DMS 273 treated with DMSO at 0.1 percent for 48 hours (cell line): ENCODE measurements at places on chromosomes 2 and 18.

DNA sequence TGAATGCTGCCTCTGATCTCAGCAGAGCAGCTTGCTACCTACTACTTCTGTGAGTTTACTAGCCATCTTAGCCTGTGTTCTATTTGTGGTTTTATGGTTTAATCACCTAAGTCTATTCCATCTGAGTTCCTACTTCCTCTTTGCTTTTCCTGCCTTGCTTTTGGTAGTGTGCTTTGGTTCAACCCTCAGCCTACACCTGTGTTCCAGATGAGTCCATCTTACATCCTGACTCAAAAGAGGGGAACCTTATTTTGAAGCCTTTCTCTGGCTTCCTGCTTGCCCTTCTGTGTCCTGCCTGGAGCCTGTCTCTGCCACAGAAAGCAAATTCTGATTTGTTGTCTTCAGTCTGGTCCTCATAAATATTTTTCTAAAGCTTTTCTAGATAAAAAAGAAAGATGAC, 530.3 kb upstream of the MEX3C start:
- DNase-seq: no peak

- DNase-seq: no peak
Measured at GRCh38 chr2:124692707-124693106, 667.6 kb downstream of the CNTNAP5 start.

DNA sequence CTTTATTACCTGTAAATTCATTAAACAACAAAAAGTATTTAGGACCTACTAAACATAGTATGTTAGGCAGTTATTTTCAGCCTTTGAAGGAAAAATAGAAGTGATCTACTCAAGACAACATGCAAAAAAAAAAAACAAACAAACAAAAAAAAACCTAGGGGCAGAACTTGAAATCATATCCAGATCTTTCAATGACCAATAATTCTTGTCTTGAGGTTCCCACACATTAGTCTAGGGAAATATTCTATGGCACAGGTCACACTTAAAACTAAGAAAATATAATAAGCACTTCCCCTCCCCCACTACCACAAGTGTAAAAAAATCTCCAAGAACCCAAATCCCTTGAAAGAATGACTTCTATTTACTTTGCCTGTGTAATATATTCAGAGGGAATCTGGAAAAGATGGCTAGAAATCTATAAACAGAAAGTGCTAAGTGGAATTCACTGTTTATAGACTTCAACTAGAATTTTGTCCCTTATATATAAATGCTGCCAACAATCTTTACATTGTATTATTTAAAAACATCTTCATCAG, 3.5 kb downstream of the PELI1 start:
- no peak for DNase-seq

- no peak for DNase-seq
Measured at GRCh38 chr2:129934044-129934822, 45.2 kb upstream of the RAB6C start.

DNA sequence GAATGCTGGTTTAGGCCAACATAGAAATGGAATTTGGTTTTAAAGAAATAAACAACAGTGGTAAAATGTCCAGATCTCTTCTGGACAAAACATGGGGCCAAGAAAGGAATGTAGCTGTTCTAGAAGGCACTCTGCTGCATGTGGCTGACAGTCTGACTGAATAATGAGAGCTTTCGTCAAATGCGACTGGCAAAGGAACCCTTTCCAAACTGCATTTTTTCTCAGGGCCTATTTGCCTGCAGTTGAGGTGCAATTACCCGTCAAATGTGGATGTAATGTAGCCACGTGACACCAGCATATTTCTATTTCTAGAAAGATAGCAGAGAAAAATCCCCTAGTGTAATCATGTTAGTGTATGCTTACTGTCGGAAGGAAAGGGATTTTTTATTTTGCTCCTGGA, 741.2 kb downstream of the NRXN1 start:
- no peak for DNase-seq

DNA sequence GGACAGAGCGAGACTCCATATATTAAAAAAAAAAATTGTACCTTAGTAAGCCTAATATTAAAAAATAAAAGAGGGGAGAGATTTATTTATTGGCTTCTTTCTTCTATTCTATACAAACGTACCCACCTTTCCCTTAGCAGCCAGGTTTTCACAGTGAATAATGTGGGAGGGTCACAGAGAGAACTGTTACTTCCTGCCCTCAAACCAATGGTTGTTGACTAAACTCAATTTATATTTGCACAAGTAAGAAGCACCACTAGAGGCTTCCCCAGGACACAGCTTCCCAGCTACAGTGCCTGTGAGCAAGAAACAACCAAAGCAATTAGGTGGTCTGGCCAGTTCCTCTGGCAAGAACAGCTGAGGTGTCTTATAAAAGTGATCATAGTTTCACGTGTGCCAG, 28.9 kb upstream of the GALR1 start:
- no peak for DNase-seq

DNA sequence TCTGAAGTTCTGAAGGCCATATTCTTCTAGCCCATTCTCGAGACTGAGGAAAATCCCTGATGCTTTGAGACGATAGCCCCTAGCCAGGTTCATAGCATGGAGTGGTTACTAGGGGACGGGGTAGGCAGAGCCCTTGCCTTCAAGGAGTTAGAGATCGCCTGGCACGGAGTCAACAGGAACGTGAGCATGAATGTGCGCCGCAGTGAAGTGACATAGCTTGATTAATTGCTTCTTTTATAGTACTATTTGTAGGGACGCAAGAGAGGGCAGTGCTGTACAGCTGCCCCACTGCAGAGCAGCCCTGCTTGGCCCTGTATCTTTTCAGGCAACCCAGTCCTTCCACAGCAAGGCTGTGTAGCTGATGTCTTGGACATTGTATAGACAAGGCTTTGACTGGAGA, 26.2 kb downstream of the HRH4 start:
- DNase-seq: no peak

DNA sequence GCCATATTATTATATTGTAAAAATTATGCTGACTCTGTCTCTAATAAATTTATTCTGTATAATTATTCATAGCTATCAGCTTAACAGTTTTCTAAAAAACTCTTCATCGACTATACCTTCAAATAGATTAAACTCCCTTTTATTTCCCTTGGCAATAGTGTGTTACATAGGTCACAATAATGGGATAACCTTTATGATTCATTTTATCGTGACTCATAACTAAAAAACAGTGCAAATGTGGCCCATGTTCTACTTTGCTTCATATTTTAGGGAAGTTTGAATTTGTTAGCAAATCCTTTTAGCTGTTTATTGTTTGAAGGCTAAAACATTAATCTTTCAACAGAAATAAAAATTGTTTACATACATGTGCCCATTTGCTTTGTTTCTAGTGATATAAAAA, 783.2 kb upstream of the CDH2 start:
- DNase-seq: no peak

GRCh38 chr2:81583311-81584108, 1279.0 kb upstream of the LRRTM1 start:
- no peak for DNase-seq

DNA sequence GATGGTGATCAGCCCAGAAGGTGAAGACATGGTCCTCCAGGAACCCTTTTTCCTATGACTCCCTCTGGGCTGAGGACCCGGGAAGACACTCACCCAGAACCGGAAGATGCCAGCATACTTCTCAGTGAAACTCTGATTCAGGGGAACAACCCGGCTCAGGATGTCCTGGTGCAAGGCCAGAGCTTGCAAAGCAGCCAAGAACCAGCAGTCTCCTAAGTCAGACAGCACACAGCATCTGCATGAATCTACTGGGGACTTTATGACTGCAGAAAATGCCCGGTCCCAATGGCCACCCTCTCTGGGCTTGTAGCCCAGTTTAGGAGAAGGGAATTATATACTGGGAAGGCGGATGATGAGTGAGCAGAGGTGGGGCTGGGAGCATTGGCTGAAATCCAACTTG, 15.3 kb downstream of the CAPN14 start:
- DNase-seq: no peak

DNA sequence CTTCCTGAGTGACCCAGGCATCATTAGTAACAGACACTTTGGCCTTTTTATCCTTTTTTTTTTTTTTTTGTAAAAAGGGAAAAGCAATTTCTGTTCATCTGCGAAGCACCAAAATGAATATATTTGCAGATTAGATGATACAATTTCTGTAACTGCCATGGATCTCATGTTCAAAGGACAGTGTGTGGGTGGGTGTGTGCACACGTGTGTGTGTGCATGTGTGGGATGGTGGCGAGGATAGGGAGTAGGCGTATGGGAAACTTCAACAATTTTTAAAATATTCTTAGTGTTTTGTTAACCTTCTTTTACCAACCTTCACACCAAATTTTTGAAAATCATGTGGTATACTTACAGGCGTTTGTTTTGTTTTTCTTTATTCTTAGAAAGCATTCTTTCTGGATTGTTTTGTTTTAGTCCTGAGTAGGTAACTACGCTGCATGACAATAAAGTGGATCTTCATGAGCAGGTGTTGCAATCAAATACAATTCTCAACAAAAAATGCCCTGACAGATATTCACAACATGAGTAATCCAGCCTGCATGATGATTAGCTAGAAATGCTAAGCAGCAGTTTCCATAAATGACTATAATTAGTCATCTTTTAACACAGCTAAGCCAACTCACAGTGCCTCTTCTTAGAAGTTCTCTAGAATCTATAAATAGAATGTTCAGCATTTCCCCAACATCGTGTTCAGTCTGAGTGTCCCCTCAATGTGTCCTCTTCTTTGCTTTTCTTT, 53.5 kb upstream of the RMDN2 start:
- no peak for DNase-seq

DNA sequence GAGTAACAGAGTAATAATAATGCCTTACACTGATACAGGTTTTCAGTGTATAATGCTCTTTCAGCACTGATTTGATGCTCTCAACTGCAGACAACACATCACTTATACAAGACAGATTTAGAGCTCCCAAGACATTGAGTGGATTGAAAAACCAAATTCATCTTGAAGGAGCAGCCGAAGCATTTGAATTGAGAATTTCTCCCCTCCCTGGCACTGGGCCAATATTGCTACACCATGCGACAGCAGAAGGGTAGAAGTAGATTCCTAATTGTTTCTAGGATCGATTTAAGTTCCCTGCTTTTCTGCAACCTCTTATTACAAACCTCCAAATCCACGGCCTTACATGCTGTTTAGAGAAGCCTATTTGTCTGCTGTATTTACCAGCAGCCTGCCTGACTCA, 15.5 kb downstream of the CENPA start:
- no peak for DNase-seq

GRCh38 chr2:226030369-226030768, 630.9 kb downstream of the NYAP2 start:
- no peak for DNase-seq

GRCh38 chr2:195447323-195447975, 209.6 kb upstream of the SLC39A10 start:
- DNase-seq: no peak

DNA sequence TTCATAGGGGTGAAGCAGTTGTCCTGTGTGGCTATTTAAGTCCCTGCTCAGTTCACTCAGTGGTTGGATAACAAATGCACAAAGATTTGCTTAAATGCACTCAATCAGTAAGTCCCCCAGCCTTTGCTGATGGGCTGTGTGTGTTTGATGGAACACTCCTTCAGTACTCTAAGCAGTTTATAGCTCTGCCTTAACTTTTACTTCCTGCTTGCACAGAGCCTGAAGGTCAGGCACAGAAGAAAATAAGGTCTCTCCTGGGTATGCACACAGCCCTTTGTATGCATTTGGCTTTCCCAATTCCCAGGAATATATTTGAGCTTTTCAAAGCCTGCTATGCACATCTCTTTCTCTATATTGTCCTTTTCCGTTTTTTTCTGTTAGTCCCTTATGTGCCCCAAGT, 208.7 kb upstream of the STK17B start:
- no peak for DNase-seq

DNA sequence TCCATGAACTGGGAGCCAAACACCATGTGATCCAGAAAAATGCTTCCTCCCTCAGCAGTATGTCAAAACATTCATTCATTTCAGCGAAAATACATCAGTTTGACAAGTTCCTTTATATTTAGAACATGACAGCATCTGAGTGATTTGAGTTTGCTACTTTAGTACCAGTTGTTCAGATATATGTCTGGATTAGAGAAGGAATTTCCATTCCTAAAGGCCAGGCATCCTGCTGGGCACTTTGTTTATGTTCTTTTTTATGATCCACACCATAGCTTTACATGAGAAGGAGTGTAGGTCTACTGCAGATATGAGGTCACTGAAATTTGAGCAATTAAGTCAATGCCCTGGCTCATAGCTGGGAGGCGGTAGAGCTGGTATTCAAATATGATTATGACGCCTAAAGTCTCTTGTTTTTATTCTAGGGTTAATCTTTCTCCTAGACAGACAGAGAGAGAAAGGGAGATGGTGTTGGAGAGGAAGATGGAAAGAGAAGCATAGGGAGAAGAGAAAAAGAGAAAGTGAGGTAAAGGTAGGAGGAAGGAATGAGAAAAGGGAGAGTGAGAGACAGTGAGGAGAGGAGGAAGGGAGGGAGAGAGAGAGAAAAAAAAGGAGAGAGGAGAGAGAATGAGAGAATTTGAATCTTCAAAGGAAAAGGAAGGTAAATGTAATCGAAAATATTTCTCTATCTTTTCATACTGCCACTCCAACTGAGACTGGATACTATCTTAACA, 839.5 kb upstream of the FANCL start:
- no peak for DNase-seq

GRCh38 chr2:234341306-234341985, 155.4 kb downstream of the ARL4C start:
- DNase-seq: no peak

GRCh38 chr18:41462946-41463345, 492.1 kb upstream of the PIK3C3 start:
- no peak for DNase-seq
